ENCODE measurements at places on chromosomes 5 and 9.

DNA sequence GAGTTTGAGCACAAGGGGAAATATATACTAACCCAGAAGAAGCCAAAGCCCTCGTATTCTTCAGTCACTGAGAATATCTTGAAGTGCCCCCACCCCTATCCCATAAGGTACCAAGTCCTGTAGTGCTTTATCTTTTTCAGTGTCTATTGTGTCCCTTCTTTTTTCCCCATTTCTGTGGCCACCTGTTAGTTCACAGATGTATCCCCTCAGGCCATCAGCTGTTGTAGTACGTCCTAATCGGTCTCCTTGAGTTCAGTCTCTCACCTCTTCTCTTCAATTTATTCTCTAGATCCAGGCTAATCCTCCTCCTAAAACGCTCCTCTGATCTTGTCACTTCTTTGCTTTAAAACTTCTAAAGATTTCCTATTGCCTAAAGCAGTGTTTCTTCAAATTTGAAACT is 10.4 kb downstream of the RGS7BP start:
- no peak for DNase-seq

- DNase-seq, result no peak
Measured at GRCh38 chr5:38621840-38622437, 65.5 kb upstream of the LIFR start.

GRCh38 chr5:168881427-168882149 is 302.4 kb upstream of the PANK3 start:
- DNase-seq, result no peak

GRCh38 chr5:145978708-145979107 is 42.3 kb downstream of the SH3RF2 start:
- DNase-seq, result no peak

DNA sequence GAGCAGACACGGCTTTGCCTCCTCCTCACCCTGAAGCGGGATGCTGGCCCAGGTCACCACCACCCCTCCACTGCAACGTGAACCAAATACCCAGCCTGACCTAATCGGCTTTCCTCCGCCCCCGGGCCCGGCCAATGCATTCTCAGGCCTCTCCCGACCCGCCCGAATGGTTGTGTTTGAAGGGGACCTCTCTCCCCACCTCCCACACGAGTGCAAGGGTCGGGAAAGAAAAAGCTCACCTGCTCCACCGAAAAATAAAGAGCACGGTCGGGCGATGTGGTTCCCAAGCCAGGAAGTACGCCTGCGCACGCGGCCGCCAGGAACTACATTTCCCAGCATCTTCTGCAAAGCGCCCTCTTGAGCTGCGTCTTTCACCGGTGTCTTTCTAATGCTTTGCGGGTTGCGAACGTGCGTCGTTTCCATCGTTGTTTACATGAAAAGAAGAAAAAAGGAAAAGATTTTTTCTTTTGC is at the start of gene ZNF883:
Gene ZNF883, minus strand, starts transcription at position 282 of the 471 bp plus-strand sequence.
- no peak for DNase-seq

DNA sequence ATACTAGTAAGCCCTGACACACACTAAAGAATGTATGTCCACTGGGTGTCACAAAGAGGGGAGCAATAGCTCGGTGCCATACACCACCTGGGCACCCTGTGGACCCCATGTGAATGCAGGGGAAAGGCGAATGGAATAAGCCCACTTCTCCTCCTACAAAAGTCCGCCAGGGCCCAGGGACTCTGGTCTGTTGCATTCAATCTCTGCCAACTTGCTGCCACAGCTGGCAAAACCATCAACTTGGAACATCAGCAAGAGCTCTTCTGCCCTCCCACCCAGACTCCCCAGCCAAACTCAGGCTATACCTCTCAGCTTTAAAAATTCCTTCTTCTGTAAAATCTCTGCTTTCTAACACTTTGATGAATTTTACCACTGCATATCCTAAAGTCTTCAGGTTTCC is 54.5 kb downstream of the PFDN1 start:
- DNase-seq, result no peak

- DNase-seq, result no peak
Measured at GRCh38 chr5:147898875-147899401, 7.4 kb downstream of the C5orf46 start.

DNA sequence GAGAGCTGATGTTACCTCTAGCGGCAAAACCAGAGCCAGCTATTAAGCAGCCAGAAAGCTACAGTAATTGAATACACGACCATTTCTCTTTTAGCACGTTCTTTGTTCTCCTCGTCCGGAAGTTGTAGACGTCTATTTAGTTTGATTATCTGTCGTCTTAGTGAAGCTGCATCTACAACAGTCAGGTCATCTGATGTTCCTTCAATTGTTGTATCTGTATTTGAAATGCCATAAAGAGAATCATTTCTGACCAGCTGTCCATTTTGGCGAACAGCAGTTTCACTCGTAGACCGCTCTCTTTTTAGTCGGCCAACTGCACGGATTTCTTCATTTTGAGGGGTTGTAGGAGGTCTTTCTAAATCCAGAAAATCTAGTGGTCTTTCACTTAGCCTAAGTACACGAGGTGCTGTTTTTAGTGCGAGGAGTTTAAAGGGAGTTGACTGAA is 12.6 kb downstream of the PDE6A start:
- no peak for DNase-seq

- DNase-seq, result peak; percentile 72
Measured at GRCh38 chr5:6728011-6728794, 15.0 kb downstream of the TENT4A start.

- DNase-seq, result no peak
Measured at GRCh38 chr9:113720495-113720894, 155.6 kb upstream of the ZNF618 start.

DNA sequence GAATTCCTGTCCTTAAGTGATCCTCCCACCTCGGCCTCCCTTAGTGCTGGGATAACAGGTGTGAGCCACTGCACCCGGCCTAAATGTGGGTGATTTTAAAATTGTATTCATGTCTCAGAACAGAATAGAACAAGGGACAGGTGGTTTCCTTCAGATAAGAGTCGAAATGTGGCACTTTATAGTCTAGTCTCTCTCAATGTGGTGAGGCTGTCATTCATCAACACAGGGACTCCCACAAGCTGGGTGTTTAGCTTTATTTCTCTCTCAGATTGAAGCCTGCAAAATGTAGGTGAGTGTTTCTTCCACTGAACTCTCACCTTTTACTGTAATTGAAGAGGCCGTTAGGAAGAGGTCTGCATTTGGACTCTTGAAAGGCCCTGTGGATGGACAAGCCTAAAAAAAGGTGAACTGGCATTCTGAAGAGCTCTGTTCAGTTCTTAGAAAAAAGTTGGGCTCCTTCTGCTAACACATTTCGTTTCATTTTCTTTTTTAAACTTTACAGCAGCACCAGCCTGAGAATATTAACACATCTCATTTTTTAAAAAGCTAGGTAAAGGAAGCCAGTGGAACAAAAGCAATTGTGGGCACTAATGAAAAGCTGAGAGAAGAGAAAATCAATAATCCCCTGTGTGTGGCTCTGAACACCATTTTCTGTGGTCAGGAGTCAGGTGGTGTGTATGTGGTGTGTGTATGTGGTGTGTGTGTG is 126.2 kb upstream of the SLC28A3 start:
- peak; percentile 78 for DNase-seq

GRCh38 chr9:121272401-121272948 is 4.5 kb downstream of the GSN start:
- DNase-seq, result no peak

DNA sequence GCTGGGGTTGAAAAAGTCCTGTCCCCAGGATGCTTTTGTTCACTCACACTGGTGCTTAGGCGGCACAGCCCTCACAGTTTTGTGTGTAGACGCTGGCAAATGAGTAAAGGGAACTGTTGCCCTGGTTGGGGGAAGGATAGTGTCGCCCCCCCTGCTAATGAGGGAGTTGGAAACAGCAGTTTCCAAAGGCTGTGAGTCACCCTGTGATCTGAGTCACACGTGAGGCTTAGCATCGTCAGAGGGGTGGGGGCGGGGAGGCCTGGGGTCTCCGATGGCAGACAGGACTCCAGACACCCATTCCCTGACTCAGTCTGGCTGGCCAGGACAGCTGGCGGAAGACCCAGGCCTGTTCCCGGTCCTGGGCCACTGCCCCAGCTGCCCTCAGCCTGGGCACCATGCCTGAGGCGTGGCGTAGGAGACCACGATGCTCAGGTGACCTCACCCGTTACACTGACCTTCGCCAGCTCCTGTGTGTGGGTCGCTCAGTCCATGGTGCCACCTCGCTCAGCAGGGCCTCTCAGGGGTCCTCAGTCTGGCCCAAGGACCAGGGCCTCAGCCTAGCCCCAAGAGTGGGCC is 2.9 kb downstream of the DNAJB5 start:
- no peak for DNase-seq

DNA sequence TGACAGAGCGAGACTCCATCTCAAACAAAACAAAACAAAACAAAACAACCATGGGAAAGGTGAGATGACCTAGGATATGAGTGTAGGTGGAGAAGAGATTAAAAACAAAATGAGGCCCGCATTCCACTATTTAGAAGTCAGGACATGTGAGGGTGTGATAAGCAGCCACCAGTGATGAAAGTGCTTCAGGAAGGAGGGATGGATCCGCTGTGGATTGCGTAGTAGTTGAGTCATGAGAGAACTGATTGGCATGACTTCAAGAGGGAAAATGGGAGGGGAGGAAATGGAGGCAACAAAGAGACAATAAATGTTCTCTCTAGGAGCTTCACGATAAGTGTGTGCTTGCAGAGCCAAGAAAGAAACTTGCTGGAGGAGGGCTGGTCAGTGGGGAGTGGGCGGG is 367.6 kb downstream of the ARL15 start:
- no peak for DNase-seq

- DNase-seq, result no peak
Measured at GRCh38 chr9:112848316-112849151, 42.1 kb downstream of the SLC46A2 start.

- DNase-seq, result no peak
Measured at GRCh38 chr9:134985451-134985850, 67.7 kb upstream of the FCN1 start.

DNA sequence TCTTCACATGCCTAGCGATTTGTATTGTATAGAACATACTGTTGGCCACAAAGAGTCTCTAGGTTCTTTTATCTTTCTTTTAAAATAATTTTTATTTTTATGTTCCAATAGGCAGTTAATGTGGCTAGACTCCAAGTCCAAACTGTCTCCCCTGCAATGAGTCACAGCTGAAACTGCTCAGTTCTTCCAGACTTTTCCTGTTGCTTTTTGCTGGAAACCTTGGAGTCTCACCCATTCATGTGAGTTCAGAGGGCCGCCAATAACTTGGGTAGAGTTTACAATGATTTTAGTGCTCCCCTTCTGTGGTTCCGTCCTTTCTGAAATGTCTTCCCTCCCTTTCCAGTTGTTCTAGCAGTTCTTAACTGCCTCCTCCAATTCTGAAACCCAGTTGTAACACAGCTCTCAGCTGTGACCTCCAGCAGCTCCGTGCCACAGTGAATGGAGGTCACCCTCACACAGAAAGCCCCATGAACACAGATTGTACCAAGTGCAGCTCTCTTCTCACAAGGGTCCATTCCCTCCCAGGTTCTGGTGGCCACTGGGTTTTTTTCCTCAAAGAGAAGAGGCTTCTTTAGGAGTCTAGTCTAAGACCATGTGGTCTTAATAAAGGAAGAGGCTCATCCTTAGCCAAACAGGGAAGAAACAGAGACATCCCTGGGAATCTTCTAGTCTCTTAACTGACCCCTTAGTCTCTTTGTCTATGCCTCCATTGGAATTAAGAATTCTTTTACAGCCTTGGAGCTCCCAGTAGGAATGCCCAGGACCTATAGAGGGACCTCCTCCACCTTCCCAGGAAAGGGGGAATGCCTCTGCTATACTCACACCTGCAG is 198.5 kb downstream of the SPOCK1 start:
- no peak for DNase-seq

DNA sequence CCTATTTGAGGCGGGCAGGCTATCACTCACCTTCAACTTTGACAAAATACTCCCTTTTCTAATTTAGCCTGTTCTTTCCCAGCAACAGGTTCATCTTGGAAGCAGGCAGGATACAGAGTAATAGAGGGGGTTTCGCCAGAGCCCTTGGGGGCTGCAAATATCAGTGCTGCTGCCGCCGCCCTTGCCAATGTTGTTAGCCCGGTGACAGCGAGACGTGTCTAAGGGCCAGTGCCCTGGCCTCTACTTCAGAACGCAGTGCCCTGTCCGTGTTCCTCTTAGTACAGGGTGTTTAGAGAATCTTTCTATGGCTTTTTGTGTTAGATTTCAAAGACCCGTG is 703 bp downstream of the FAM120AOS start:
- DNase-seq, result no peak

- no peak for DNase-seq
Measured at GRCh38 chr5:14316471-14316870, 173.3 kb downstream of the TRIO start.

- DNase-seq, result no peak
Measured at GRCh38 chr9:124496463-124496862, 10.7 kb downstream of the NR5A1 start.

- DNase-seq, result peak; percentile 5
Measured at GRCh38 chr5:158541536-158542297, 558.0 kb downstream of the EBF1 start.

DNA sequence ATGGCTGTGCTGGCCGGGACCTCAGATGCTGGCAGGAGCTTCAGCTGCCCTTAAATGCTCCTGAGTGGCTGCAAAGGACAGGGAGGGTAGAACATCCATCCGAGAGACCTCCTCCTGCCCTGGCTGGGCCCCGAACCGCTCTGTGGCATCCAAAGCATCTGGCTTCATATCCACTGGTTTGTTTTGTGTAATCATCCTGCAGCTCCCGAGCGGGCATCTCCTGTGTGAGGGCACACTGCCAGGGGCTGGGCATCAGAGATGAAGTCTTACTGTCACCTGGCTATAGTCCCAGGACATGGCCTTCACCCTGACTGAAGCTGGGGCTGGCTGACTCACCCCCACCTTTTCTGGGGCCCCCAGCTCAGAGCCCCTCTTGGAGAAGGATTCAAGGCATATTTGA is 18.5 kb upstream of the NTNG2 start:
- no peak for DNase-seq

- DNase-seq, result no peak
Measured at GRCh38 chr5:57825031-57825686, 342.5 kb upstream of the ACTBL2 start.

- no peak for DNase-seq
Measured at GRCh38 chr9:113892861-113893491, 16.9 kb downstream of the ZNF618 start.

DNA sequence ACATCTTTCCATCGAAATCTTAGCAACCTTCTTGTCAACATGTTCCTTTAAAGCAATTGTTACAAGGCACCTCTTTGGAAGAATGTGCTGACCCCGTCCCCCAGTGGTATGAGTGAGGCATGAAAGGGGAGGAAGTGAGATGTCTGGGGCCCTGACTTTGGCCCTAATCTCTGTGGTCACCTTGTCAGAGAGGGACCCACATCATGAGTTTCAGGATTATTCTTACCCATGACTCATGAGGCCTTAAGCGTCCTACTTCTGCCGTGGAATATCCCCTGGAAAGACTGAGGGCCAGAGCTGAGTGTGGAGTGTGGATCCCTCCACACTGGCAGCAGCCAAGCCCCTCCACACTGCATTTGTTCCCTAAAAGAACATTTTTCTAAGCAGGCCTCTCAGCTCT is 81.2 kb downstream of the FSTL4 start:
- no peak for DNase-seq

GRCh38 chr5:171188016-171188415 is 121.0 kb upstream of the TLX3 start:
- DNase-seq, result no peak

DNA sequence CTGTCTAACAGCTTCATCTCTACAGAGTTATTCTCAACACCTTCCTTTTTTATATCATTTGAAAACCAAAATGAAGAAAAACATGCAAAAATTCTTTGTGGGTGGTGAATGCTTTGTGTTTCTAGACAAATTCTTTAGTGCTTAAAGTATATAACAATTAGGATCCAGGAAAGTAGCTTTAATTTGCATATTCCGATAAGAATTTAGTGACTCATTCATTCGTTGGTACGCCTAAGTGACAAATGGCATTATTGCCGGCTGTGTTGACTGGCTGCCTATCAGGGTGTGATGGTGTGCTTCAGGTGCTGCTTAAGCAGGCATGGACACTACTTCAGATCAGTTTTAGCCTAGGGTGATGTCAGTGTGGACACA is 35.2 kb downstream of the LMNB1 start:
- DNase-seq, result no peak
